GM12878 (cell line): ENCODE measurements at places on chromosomes 3 and 15.

DNA sequence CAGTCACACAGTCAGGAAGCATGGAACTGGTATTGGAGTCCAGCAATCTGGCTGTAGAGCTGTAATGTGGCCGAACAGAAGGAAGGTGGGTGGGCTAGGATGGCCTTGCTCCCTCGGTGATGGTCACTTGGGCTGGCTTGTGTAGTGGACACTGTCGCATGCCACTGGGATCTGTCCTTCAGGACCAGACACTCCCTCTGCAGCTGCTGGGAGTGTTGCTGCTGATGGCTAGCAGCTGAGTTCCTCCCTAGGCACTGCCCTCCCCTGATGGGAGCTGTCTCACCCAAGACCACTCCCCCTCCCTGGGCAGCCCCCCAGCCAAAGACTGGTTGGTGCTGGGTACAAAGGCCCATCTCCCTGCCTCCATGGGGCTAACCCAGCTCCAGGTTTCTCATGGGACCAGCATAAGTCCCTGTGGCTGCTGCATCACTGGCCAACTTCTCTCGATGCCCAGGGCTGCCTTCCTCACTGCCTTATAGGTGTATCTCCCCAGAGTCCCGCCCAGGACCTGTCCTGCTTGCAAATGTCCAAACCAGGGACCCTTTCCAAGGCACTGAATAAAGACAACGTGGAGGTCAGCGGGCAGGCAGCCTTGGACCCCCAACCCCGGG lies 48.4 kb downstream of the WNT7A start:
- H3K4me1 ChIP-seq = no peaks in the 10 kb centered on the region
- peaks cover 4% of the 10 kb centered on the region; the same call in 1 of the 2 replicates for H3K27me3 ChIP-seq
- DNase-seq = no peak
- no peak overlapping the region for H3K27ac ChIP-seq
- no peak overlapping the region for H3K4me3 ChIP-seq

DNA sequence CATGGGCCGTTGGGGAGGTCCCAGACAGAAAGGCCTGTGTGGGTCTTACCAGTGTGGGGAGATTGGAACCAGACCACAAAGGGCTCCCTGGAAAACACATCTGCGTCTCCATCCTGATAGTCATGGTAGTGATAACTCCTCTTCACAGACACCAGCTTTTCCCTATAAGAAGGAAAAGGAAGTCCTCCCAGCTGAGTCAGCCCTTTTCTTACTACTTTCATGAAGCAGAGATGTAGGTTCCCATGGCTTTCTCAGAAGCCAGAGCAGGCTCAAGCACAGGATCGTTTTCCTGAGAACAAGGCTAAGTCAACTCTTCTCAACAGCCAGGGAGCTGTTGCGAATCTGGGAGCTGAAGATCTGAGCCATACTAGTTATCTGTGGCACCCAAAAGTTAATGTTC lies 6.1 kb downstream of the DNASE1L3 start:
- peaks cover 1% of the 10 kb centered on the region; the same call in 1 of the 2 replicates for H3K36me3 ChIP-seq
- H3K27me3 ChIP-seq = no peaks in the 10 kb centered on the region
- peaks cover 36% of the 10 kb centered on the region for H3K4me1 ChIP-seq
- H3K27ac ChIP-seq = no peak overlapping the region

DNA sequence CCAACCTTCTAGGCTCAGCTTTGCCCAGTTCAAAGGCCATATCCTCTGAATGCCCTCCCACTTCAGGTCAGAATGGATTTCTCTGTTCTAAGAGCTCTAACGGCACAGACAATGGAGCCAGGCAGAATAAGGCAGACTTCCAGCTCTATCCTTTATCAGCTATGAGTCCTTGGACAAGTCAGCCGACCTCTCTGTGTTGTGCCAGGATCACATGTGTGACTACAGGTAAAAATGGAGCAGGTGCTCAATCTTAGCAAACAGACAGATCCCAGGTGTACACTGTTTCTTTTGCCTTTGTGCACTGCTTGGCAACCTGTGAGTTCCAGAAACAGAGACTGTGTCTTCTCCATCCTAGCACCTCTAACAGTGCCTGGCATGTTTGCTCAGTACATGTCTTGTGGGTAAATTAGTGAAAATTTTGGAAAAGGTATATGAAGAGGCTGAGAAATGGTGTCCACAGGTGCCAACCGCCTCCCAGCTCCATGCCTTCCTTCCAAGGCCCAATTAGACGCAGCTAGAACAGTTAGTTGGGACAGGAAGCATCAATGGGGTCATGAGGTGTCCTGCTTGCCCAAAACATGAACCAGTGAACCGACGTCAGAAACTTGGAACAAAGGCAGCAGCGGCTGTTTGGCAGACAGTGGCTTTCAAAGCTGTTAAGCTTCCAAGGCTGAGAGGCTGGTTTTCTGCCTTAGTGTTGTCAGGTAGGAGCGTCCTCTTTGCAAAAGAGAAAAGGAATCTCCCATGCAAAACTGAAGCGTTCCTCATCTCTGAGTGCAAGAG lies 28.7 kb downstream of the TLE3 start:
- no peak overlapping the region for H3K4me3 ChIP-seq
- peaks cover 75% of the 10 kb centered on the region for H3K36me3 ChIP-seq
- no peaks in the 10 kb centered on the region for H3K4me1 ChIP-seq
- no peaks in the 10 kb centered on the region for H3K27me3 ChIP-seq
- H3K27ac ChIP-seq = no peak overlapping the region

DNA sequence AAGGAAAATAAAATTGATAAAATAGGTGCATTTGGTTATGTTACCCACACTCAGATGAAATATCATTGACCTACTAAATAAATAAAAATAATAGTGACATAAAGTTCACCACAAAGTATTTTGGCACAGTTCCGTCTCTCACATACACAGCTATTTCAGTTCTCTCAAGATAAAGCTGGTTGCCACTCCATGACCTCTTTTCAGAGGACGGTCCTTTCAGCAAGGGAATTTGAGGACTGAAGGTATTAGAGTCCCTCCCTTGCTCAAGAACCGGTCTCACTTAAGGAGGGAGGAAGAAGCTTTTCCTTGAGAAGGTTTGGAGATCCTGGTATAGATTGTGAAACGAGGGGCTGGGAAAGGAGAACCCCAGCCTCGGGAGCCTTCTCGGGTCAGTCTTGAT lies 285.5 kb upstream of the CFAP20DC start:
- H3K4me3 ChIP-seq = no peak overlapping the region
- no peak for DNase-seq
- no peaks in the 10 kb centered on the region for H3K27me3 ChIP-seq
- peaks cover 4% of the 10 kb centered on the region for H3K4me1 ChIP-seq
- no peak overlapping the region for H3K27ac ChIP-seq

- H3K4me3 ChIP-seq = no peak overlapping the region
- H3K4me1 ChIP-seq = no peaks in the 10 kb centered on the region
- no peak overlapping the region; the same call in 1 of the 2 replicates for H3K27ac ChIP-seq
- no peaks in the 10 kb centered on the region for H3K27me3 ChIP-seq
Measured at GRCh38 chr15:52408823-52409222, 113.2 kb upstream of the MYO5C start.

GRCh38 chr3:87468938-87469337 lies 192.6 kb upstream of the POU1F1 start:
- H3K4me3 ChIP-seq = no peak overlapping the region
- no peaks in the 10 kb centered on the region for H3K27me3 ChIP-seq
- H3K36me3 ChIP-seq = no peaks in the 10 kb centered on the region
- no peak for DNase-seq
- no peak overlapping the region for H3K27ac ChIP-seq
- no peaks in the 10 kb centered on the region for H3K4me1 ChIP-seq

GRCh38 chr3:186746008-186746407 lies 28.8 kb downstream of the KNG1 start:
- DNase-seq = no peak
- H3K36me3 ChIP-seq = no peaks in the 10 kb centered on the region
- no peaks in the 10 kb centered on the region for H3K27me3 ChIP-seq
- no peak overlapping the region for H3K27ac ChIP-seq

DNA sequence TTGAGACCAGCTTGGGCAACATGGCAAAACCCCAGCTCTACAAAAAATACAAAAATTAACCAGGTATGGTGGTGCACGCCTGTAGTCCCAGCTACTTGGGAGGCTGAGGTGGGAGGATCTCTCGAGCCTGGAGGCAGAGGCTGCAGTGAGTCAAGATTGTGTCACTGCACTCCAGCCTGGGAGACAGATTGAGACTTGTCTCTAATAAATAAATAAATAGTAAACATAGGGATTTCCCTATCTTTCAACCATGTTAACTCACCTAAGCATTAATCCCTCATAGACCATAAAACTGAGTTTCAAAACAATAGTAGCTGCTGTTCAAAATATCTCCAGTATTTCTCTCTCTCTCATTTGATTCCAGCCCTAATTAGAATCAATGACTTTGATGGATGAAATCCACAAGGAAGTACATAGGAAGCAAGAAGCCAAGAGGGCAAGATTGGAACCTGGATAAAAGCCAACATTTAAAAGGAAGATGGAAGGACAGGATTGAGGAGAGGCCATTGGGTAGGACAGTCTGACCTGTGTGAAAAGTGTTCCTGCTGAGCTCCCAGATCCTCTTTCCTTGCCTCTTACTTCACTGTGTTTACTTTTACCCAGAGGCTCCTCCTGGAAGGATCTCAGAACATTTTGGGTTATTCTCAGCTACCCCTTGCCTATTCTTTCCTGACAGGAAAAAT lies 12.4 kb upstream of the TTBK2 start:
- DNase-seq = no peak
- H3K27ac ChIP-seq = no peak overlapping the region
- no peaks in the 10 kb centered on the region for H3K4me1 ChIP-seq
- no peak overlapping the region for H3K4me3 ChIP-seq

GRCh38 chr3:100562224-100562857 lies 47.1 kb upstream of the ADGRG7 start:
- no peak for DNase-seq
- no peak overlapping the region for H3K27ac ChIP-seq
- no peaks in the 10 kb centered on the region for H3K36me3 ChIP-seq
- H3K27me3 ChIP-seq = no peaks in the 10 kb centered on the region
- H3K4me3 ChIP-seq = no peak overlapping the region

DNA sequence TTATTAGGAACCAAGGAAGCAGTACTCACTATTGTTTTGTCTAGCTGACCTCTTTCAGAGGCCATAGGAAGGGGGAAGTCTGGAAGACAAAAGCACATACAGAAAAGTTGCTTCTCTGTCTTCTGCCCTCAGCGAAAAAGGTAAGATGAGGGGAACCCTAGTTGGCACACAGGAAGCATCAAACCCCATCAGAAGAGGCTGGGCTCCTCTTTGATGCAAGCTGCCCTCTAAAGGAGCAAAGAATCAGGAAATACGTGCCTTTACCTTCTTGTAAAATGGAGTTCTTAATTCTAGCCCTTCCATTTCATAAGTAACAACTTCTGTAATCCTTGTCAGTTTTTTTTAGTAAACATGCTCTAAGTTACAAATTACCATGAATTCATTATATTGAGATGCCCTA lies 12.5 kb downstream of the SPINK8 start:
- H3K27ac ChIP-seq = no peak overlapping the region
- DNase-seq = no peak
- no peak overlapping the region for H3K4me3 ChIP-seq
- no peaks in the 10 kb centered on the region for H3K27me3 ChIP-seq
- no peaks in the 10 kb centered on the region for H3K36me3 ChIP-seq
- H3K4me1 ChIP-seq = no peaks in the 10 kb centered on the region
